ENCODE measurements at places on chromosomes 6 and 20. TPM values are rescaled to one million over a fixed set of nuclear protein-coding genes. Genes with fewer than 3 reads are reported as not detected.

- H3K27me3 ChIP-seq, result no peaks in the 10 kb centered on the region
- H3K27ac ChIP-seq, result no peak overlapping the region
- no peaks in the 10 kb centered on the region for H3K4me1 ChIP-seq
- no peak overlapping the region for H3K4me3 ChIP-seq
These were observed 41.7 kb downstream of the TMEM242 start for GRCh38 chr6:157281570-157281969.

DNA sequence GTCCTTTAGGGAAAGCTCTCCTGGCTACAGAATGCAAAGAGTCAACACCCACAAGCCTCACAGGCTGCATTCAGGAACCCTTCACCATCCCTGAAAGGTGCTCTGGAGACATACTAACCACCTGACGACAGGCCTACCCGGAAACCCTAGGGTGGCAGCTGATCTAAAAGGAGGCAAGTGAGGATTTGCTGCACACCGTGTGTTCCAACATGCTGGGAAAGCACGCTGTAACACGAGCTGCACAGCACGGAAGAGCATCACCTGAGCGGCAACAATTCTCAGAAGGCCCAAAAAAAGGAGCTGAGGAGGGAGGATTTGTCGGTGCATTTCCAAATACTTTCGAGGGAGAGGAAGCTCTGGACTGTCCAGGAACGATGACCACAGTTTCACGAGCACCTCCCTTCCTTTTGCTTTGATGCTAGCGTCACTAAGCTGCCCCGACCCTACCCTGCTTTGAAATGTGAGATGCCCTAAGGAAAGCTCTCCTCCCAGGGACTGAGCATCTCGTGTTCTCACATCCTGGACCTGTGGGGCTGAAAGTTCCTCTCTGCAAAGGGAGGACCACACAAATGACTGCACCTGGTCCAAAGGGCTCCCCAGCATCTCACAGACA is 87.0 kb downstream of the PPP1R3G start:
- no peaks in the 10 kb centered on the region for H3K27me3 ChIP-seq
- H3K36me3 ChIP-seq, result no peaks in the 10 kb centered on the region
- peaks cover 34% of the 10 kb centered on the region for H3K4me1 ChIP-seq
- no peak for DNase-seq
- H3K27ac ChIP-seq, result no peak overlapping the region
- H3K4me3 ChIP-seq, result no peak overlapping the region

DNA sequence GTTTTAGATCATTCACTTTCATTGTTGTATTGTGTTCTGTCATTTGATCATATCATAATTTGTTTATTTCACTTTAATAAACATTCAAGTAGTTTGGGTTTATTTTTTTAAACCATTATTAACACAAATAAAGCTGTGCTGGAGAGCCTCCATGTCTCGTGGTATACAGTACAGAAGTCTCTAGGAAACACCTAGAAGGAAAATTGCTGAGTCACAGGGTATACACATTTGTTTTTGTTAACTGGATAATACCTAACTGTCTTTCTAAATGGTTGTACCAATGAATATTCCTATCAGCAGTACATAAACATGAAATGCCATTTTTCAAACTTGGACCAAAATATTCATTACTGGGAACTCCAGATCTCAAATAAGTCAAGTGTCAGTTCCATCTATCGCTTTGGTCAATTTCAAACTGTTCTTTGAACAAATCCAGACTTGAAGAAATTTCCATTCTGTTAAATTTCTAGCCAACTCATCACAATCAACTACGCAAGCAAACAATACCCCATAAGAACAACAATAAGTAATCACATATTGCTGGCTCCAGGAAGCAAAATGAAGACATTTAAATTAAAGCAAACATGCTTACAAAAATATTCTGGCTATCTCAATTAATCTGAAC is 138.1 kb downstream of the ATXN1 start:
- no peak for DNase-seq
- H3K27me3 ChIP-seq, result no peaks in the 10 kb centered on the region
- no peak overlapping the region for H3K4me3 ChIP-seq
- no peaks in the 10 kb centered on the region for H3K36me3 ChIP-seq
- peaks cover 36% of the 10 kb centered on the region for H3K4me1 ChIP-seq

GRCh38 chr20:64209148-64209547 is 44.9 kb downstream of the MYT1 start:
- no peak overlapping the region for H3K4me3 ChIP-seq
- no peak for DNase-seq
- no peaks in the 10 kb centered on the region for H3K4me1 ChIP-seq
- H3K27me3 ChIP-seq, result no peaks in the 10 kb centered on the region

Gene FBXO9
- polyA plus RNA-seq, result 52.3 TPM

Gene SLC12A5
- polyA plus RNA-seq, result not detected

Gene ZBTB46
- 0.04 TPM for polyA plus RNA-seq

Gene ECT2L
- polyA plus RNA-seq, result 0.15 TPM

Gene FAM217B
- 28.0 TPM for polyA plus RNA-seq
